ENCODE measurements at places on chromosomes 2 and 18.

DNA sequence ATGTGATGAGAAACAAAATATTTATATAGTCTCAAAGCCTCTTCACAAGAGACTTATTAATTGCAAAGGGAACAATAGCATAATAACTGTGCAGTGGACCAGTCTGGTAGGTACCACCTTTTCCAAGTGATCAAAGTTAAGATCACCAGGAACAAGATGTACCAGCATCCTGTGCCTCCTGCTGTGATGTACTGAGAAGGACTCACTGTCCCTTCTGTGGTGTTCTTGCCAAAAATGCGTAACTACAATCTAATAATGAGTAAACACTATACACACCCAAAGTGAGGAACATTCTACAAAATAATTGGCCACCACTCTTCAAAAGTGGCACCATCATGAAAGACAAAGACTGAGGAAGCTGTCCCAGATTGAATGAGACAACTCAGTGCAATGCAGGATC lies 14.5 kb downstream of the GNLY start:
- DNase-seq: no peak

GRCh38 chr2:25131567-25132298 lies 36.6 kb downstream of the POMC start:
- DNase-seq: no peak

- DNase-seq: no peak
Measured at GRCh38 chr2:217396586-217396985, 536.7 kb upstream of the TNP1 start.

GRCh38 chr18:43596105-43596712 lies 318.9 kb upstream of the SYT4 start:
- DNase-seq: no peak

- DNase-seq: no peak
Measured at GRCh38 chr2:209472112-209472832, 48.4 kb downstream of the MAP2 start.

GRCh38 chr2:12106440-12107080 lies 360.1 kb downstream of the LPIN1 start:
- peak; percentile 43 for DNase-seq

DNA sequence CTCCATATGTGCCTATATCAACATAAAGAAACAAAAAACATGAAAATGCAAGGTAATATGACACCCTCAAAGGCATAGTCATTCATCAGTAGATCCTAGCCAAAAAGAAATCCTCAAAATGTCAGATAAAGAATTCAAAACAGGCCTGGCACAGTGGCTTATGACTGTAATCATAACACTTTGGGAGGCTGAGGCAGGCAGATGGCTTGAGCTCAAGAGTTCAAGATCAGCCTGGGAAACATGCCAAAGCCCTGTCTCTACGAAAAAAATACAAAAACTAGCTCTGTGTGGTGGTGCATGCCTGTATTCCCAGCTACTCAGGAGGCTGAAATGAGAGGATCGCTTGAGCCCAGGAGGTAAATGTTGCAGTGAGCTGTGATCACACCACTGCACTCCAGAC lies 284.6 kb upstream of the KLHL29 start:
- no peak for DNase-seq

DNA sequence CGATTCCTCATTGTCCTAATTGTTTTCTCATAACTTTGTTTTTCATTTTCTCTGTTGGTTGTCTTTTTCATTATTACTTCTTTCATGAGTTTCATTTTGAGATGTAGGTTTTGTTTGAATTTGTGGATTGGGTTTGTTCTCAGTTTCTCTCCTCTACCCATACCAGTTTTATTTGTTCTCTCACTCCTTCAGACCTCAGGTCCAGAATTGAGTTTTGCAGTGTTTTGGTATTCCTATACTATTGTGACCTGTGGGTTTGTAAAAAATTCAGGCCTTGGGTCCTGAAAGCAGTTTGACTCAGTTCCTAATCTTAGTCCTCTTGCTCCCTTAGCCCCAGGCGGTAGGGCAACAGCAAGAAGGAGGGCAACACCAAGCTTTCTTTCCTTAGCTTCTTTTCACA lies 28.3 kb upstream of the UBE2E3 start:
- DNase-seq: no peak

DNA sequence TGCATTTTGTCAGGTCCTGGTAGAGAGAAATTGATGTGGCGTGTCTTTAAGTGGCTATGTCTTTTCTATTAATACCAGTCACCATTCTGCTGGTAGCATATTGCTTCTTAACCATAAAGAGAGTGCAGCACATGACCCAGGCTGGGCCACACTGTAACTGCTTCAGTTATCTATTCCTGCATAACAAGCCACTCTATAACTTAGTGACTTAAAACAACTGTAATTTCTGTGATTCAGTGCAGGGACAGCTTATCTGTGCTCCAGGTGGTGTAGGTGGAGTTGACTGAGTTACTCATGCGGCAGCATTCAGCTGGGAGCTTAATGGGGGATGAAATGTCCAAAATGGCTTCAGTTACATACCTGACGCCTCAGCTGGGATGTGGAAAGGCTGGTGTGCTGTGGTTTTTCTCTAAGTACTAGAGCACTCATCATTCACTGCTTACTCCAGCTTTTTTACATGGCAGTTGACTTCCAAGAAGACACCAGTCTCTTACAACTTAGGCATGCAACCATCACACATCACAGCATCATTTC lies 742.4 kb downstream of the SATB2 start:
- DNase-seq: no peak

DNA sequence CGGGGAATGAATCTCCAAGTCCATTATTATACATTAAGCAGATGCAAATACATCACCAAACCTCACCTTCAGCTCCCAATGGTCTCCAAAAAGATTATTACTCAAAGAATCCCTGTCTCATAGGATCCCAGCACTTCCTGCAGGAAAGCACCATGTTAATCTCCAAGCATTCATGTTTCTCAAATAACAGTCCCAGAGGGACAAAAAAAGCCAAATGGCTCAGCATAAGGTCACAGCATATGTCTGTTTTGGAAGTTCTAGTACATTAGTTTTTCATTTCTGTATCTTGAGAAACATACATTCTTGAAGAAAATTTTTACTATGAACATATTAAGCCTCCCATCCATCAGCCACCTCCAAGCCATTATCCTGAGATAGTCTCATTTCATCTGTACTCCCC lies 103.3 kb downstream of the METTL4 start:
- no peak for DNase-seq

DNA sequence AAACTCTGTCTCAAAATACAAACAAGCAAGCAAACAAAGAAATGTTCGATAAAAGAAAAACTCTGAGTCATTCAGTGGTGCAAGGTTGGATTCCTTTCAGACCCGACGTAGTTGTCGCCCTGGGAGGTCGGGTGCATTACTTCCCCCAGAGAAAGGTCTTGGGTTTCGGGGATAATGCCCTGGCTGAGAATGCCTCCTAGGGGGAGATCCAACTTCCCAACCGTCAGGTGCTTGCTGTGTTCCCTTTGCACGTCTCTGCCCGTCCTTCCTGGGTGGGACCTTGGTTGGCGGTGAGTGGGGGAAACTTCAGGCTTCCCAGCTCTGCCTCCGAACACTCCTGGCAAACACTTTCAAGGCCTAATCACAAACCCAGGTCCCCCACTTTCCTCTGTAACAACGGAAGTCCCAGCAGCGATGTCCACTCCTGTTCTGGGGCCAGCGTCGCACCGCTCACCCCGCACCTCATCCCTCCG lies 609 bp downstream of the TPGS2 start:
- no peak for DNase-seq

- DNase-seq: no peak
Measured at GRCh38 chr2:190940454-190940853, 59.8 kb downstream of the GLS start.

All from forelimb muscle (tissue), 1 donor.